Stimulated activated CD4-positive, alpha-beta T cell treated with anti-CD3 and anti-CD28 coated beads, TNF-alpha, amount 100 ng/mL, for 1 hour (primary cell): ENCODE measurements at places on chromosomes 7 and 10.

DNA sequence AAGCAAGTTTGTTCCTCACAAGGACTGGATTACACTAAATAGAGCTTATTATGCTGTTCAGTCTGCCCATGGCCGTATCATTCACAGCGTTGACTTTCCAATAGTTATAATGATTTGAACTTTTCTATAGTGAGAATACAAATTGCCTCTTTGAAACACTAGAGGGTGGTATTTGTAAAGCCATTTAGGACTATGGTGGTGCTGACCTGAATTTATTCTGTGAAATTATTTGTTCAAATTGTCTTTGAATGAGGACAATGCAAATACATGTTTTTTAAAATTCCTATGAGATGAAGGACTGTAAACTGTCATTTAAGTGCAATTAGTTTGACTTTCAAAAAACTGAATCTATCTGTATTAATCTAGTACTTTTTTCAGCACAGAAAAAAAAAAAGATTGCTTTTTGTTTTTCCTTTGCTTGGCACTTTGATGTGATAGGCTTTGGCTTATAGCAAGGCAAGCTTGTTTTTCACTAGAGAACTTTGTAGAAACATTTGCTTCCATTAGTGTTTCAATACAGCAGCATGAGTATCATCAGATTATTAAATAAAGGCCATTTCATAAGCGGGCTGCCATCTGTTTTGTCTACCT lies 122.7 kb upstream of the TMEM229A start:
- no peak for DNase-seq

- DNase-seq, result no peak
Measured at GRCh38 chr7:116240024-116240668, 29.8 kb downstream of the TES start.

DNA sequence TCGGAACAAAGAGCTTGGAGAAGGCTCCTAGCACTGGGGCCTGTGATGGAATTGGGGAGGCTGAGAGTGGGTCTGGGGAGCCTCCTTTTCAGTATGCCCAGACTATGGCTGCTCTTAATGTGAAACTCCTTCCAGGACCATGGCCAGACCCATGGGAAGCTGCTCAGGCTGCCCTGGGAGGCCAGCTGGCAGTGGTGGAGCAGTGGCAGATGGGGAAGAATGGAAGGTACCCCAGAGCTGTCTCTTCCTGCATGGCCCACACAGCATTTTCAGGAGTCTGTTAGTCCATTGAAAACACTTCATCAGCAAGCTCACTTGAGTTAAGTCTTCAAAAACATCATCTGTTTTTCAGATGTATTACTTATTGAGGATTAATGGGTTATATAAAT lies 18.5 kb downstream of the NACAD start:
- DNase-seq, result no peak

GRCh38 chr7:23277359-23277989 lies 21.7 kb upstream of the MALSU1 start:
- no peak for DNase-seq

DNA sequence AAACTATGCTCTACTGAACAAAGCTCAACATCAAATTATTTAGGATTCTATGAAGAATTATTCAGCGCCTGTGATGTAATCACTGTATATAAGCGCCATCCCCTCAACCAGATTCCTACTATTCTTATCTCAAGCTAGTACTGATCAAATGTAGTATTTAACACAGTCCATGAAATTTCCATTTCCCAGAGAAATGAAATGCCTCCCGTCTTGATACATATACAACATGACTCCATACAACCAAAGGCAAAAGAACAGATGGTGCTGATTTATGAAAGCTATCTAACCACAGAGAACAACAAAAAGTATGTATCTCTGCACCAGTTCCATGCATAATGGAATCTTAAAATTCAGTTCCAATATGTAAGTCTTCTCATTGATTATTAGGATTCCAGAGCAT lies 406.1 kb downstream of the PARD3 start:
- no peak for DNase-seq

DNA sequence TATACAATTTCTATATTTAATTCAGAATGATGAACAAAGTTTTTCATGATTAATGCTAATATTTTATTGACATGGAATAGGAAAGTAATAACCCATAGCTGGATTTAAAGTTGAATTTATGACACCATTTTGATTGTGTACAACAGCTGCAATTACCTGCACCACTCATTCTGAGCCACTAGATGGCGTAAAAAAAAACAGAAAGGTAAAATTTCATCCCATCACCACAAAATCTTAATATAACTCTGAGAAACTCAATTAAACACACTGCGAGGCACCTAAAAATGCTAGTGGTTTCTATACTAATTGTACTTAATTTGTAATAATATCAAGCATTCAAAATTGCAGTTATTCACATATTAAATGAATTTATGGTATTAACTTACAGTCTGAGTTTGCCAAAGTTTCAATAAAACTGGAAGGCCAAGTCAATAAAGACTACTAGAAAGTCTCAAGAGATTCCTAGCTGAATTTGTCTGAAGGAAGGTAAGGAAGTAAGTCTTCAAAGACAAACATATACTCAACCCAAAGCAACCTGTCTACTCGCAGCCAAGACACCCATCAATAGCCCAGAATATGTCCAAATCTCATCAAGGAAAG lies 182.5 kb downstream of the SKAP2 start:
- no peak for DNase-seq

DNA sequence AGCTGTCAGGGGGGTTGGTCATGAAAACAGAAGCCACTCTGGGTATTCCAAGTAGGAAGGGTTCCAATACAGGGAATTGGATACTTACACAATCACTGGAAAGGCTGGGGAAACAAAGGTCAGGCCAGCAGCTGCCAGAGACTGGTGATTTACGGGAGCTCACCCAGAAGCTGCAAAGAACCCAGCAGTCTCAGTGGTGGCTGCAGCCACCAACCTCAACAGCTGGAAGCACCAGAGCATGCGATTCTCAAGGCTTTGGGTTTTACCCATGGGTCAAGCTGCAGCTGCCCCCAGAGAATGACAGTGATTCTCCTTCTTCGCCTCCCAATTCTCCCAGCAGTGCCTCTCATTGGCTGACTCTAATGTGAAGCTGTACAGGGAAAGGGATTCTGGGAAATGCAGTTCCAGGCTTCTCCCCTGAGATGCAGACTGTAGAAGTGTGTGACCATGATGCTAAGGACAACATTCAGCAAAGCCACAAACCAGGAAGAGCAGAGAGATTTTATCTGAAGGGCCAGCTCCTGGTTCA lies 107.2 kb upstream of the TCF7L2 start:
- no peak for DNase-seq
